Cerebellar nuclear complex (tissue), 1 donor: ENCODE measurements at places on chromosomes 7 and 10.

GRCh38 chr7:44697136-44698045 is 51.3 kb upstream of the ZMIZ2 start:
- no peak for DNase-seq

- no peak for DNase-seq
Measured at GRCh38 chr10:34526758-34527730, 288.1 kb downstream of the PARD3 start.

- no peak for DNase-seq
Measured at GRCh38 chr10:44313761-44314165, 71.1 kb downstream of the CXCL12 start.

DNA sequence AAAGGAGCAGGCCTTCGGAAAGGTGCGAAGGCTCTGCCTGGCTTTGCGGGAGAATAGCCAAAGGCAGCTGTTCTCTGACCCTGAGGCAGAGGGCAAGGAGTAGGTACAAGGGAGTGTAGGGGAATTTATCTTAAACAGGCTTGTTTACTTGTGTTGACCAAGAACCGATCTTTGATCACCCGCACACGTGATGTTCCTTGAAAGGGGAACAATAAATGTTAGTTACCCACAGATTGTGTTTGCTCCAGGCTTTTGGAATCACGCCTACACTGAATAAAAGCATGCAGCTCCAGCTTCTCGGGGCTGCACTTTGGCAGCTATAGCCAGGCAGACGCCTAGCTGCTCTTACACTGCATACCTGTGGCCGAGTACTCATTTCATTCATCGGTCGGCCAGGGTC is 420.8 kb downstream of the PHF14 start:
- DNase-seq, result no peak

GRCh38 chr10:123132576-123133477 is 2.9 kb upstream of the HMX3 start:
- DNase-seq, result no peak

GRCh38 chr7:133650487-133651300 is 397.8 kb downstream of the EXOC4 start:
- DNase-seq, result no peak

- no peak for DNase-seq
Measured at GRCh38 chr7:127803626-127804025, 151.6 kb downstream of the SND1 start.

DNA sequence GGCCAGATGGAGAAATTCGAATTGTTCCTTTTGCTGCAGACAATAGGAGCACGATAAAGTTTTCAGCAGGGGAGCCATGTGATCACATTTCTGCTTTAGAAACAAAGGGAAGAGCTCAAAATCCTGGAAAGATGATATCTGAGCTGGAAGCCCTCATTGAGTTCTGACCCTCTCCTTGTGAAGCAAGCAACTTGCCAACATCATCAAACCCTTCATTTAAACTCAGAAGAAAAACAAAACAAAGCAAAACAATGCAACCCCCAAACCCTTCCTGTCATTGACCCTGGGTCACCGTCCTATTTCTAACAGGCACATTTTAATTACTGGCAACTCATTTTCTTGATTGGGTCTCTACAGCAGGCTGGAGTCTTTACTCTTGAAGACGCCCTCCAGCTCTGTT is 198.3 kb upstream of the ZNF32 start:
- no peak for DNase-seq

- no peak for DNase-seq
Measured at GRCh38 chr10:123413353-123413752, 252.8 kb upstream of the GPR26 start.

GRCh38 chr7:55177068-55177530 is 158.3 kb downstream of the EGFR start:
- DNase-seq, result no peak

GRCh38 chr10:106992055-106992454 is 172.5 kb downstream of the SORCS1 start:
- no peak for DNase-seq
